ENCODE measurements at places on chromosomes 12 and 14.

- no peak for DNase-seq
Measured at GRCh38 chr14:39265033-39265432, 31.3 kb downstream of the MIA2 start.

GRCh38 chr14:29536886-29537511 is 390.6 kb downstream of the PRKD1 start:
- DNase-seq, result no peak

DNA sequence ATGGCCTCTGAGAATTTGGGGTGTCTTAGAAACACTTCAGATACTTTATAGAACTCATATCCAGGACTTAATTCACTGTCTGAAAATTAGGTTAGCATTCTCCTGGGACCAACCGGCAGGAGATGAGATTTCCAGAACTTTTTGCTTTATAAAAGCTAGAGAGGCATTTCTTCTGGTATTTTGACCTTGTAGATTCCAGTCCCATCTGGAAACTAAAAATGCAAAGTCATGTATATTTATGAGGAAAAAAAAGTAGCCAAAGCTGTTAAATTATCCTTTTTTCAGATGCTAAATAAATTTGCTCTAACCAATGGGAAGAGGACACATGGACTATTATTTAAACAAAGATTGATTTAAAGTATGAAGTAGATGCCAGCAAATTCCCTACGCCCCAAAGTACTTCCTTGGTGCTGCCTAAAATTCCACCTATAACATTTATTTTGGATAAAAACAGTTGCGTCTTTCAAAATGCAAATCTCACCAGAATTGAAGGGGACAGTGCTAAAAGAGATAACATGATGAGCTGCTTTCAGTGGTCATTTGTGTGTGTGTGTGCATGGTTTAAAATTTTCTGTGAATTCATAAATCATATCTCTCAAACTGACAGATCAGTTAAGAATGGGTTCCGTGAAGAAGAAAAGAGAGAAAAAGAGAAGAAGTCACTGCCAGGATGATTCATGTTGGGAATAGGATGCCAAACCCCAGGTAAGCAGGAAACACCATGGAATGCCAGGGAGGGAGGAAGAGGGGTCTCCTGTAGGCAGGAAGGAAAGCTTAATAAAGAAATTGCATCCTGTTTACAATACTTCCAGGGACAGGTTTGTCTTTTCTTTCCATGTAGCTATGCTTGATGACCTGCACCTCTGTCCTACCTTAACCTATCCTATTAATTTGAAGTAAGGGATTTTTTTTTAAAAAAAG is 97.7 kb upstream of the RGS6 start:
- no peak for DNase-seq

- DNase-seq, result no peak
Measured at GRCh38 chr12:19998961-19999804, 369.2 kb upstream of the PDE3A start.

GRCh38 chr14:64684091-64684490 is 20.1 kb upstream of the PLEKHG3 start:
- DNase-seq, result no peak

- no peak for DNase-seq
Measured at GRCh38 chr14:70698288-70698687, 56.6 kb downstream of the TTC9 start.

DNA sequence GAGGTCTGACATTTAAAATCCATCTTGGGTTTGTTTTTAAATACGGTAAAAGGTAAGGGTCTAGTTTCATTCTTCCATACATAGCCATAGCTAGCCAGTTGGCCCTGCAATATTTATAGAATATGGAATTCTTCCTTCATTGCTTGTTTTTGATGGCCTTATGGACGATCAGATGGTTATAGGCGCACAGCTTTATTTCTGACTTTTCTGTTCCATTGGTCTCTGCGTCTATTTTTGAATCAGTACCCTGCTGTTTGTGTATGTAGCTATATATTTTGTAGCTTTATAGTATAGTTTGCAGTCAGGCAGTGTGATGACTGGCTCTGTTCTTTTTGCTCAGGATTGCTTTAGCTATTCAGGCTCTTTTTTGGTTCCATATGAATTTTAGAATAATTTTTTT is 366.8 kb upstream of the MIS18BP1 start:
- no peak for DNase-seq

DNA sequence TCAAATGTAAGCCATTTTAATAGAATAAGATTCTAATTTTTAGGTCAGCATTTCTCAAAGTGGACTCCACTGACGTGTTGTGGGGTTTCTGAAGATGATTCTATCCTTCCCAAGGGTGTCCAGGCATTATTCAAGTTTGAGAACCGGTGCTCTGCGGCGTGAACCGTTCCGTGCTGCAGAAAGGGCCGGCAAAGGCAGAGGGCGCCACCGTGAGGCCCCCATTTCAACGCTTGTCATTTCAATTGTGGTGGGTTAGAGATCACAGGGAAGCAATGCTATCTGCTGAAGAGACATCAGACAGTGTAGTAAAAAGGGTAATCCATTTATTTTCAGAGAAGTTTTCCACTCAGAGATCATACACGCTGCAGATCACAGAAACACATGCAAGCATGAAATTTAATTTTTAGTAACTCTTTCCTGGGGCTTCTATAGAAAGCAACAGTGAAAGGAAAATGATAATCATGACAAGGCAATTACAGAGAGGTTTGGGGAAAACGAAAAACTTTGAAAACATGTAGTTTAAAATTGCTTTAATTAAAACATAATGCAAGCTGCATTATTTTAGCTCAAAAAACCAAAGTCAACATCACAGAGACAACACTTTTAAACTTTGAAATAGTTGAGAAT is 201.7 kb downstream of the EXOC5 start:
- peak; percentile 64 for DNase-seq

DNA sequence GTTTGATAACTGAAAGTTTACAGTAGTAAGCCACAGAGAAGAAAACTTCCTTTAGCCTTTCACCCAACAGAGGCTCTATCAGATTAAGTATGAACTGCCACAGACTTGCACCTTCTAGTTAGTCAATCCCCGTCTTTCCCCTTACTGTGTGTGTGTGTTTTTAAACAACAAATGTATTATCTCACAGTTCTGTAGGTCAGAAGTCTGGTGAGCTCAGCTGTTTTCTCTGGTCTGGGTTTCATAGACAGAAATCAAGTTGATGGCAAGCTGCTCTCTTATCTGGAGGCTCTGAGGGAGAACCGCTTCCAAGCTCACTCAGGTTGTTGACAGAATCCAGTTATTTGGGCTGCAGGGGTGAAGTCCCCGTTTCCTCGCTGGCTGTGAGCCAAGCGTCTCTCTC is 320.5 kb downstream of the PRKD1 start:
- DNase-seq, result no peak

GRCh38 chr12:119005913-119006312 is 24.6 kb downstream of the SRRM4 start:
- DNase-seq, result no peak

- no peak for DNase-seq
Measured at GRCh38 chr12:129701631-129702101, 202.2 kb downstream of the TMEM132D start.

- peak; percentile 50 for DNase-seq
Measured at GRCh38 chr14:101781240-101782061, 19.9 kb downstream of the PPP2R5C start.

DNA sequence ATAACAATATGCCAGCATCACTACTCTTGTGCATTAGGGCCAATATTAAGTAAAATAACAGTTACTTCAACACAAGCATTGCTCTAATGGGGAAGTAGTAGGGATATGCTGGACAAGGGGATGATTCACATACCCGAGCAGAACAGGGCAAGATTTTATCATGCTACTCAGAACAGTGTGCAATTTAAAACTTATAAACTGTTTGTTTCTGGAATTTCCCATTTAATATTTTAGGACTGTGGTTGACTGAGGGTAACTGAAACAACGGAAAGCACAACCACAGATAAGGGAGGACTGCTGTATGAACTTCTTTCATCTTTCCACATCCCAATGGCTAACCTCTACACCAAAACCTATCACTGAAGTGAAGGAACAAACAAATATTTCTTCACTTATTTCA is 36.8 kb downstream of the SARNP start:
- no peak for DNase-seq

GRCh38 chr12:99732131-99732530 is 84.6 kb downstream of the GARIN6 start:
- no peak for DNase-seq

DNA sequence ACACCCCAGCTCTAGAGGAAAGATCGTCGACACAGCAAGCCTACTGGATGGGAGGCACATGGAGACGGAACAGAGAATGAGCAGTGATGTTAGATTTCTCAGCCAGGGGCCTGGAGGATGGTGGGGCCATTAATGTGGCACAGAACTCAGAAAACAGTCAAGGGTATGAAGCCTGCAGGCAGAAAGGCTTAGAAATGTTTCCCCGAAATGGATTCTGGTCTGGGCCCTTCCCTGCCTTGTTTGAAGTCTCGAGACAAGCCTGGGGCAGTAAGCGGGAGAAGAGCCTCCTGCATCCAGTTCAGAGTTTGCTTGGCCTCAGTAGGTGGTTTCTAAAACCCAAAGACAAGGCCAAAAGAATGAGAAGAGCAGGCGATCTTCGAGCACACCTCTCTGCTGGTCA is 158.4 kb downstream of the NTF3 start:
- DNase-seq, result no peak

GRCh38 chr14:58598804-58599525 is 38.8 kb upstream of the DACT1 start:
- peak; percentile 28 for DNase-seq

- no peak for DNase-seq
Measured at GRCh38 chr12:49126852-49127763, 4.1 kb downstream of the TUBA1B start.

GRCh38 chr14:75578102-75578785 is at the start of gene FLVCR2:
FLVCR2 (plus strand) TSS chr14:75578620; CDS start chr14:75578973, 353 bp downstream.
- DNase-seq, result peak; percentile 59

DNA sequence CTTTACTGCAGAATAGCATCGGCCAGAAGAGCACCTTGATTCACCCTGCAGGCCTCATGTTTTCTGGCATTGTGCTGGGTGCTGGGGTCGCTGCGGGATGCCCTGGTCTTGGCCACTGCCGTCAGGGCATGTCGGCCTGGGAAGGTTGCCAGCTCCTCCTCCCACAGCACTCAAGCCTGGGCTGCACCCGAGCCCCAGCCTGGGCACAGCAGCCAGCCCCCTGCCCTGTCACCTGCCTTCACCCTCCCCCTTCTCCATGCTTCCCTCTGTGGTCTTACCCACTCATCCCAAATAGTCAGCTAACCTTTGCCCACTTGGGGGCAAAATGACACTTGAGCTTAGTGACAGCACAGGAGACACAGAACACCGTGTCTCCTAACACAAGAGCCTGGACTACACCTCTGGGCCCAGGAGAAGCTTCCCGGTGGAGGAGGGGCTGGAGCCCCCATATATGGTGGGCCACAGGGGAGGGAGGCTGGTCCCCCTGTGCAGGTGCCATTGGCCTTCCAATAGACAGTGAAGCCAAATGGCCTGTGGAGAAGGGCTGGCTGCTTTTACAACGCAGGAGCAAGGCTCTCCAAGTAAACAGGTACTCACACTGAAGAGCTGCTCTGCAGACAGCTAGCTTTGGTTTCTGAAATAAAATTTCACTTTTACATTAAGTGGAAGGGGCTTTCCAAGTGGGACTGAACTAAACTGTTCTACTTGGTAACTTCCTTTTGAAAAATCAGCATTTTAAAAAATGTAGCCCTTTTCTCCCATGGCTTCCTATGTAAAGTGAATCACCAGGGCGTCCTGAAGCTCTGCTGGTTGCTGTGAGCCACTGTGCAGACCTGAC is 51.2 kb upstream of the AMN start:
- DNase-seq, result no peak

DNA sequence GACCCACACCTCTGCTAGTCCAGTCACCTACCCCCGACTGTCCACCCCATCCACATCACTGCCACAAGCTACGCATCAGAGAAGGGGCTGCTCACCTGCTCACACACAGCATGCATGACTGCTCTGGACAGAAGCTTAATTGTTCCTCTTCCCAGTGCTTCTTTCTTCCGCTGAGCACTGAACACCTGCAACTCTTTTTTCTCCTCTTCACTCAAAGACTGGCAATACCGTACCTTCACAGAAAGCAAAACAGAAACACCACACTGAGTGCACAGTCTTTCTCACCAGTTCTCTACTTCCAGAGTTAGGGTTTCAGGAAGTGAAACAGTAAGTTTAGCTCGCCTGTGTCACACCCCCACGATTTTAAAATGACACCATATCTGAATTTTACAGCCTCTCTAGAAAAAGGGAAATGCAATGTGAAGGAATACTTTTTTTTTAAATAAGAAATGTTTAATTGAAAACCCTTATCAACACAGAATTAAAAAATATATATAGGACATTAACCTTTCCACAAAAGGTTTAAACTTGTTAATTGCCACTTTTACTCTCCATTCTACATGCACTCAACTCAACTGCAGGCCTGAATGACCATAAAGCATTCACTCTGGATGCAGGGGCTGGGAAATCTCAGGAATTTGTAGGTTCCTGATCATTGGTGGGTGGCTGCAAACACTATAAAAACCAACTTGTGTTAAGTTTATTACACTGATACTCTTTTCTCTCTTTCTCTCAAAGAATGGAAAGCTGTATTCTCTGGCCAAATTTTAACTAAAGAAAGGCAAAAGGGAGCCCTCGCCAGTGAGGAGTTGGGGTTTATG is 120.0 kb downstream of the PRICKLE1 start:
- peak; percentile 31 for DNase-seq

- DNase-seq, result no peak
Measured at GRCh38 chr14:51482102-51482501, 169.6 kb upstream of the FRMD6 start.

GRCh38 chr12:81758421-81759189 is 545 bp downstream of the PPFIA2 start:
- peak; percentile 24 for DNase-seq

DNA sequence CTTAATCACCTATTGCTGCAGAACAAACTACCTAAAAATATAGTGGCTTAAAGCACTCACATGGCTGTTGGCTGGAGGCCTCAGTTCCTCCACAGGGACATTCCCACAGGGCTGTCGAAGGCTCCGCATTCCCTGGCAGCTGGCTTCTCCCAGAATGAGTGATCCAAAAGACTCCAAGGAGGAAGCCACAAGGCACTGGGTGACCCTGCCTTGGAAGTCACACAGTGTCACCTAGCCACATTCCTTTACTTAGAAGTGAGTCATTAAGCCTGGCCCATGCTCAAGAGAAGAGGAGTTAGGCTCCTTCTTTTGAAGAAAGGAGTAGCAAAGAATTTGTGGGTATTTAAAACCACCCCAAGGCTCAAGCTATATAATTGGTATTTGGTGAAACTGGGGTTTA is 63.9 kb upstream of the MAP1LC3B2 start:
- no peak for DNase-seq

GRCh38 chr12:64452559-64453329 is 824 bp downstream of the TBK1 start:
- DNase-seq, result peak; percentile 8
